Stimulated activated CD4-positive, alpha-beta T cell treated with anti-CD3 and anti-CD28 coated beads, Interleukin-4, amount 100 ng/mL, for 48 hours (primary cell): ENCODE measurements at places on chromosomes 3 and 15.
A peak's percentile ranks its signal among the peaks of the same experiment; 100 is the strongest.

- DNase-seq: no peak
Observed at GRCh38 chr3:111481551-111481950, 60.4 kb upstream of the CD96 start.

DNA sequence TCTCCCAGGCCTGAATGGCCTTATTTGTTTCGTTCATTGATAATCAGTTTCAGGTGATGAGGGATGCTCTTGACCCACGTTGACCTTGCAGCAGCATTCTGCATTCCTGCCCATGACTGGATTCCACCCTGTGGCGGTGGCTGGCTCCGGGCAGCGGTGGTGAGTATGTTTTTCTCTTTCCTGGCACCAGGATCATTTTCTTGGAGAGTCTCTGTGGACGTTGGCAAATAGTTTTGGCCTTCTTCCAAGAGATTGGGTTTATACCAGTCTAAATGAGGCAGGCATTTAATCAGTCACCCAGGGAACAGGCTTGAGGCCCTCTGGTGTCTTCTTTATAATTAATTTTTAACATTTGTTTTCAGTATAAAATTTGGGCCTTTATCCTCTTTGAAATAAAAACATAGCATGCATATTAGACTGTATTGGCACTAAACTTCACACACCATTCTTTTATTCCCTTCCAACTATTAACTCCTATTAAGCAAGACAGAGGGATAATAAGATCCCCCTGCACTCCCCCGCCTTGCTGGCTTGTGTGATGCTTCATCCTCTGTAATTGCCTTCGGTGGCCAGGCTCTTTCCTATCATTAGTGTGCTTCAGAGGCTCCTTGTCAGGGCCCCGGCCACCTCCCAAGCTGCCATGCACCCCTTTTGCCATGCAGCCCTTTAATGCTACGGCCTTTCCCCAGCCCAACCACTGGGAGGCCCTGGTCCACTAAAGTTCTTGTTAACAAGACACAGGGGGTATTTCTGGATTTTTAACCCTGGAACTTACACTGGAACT is 176.2 kb upstream of the TOPAZ1 start:
- no peak for DNase-seq

DNA sequence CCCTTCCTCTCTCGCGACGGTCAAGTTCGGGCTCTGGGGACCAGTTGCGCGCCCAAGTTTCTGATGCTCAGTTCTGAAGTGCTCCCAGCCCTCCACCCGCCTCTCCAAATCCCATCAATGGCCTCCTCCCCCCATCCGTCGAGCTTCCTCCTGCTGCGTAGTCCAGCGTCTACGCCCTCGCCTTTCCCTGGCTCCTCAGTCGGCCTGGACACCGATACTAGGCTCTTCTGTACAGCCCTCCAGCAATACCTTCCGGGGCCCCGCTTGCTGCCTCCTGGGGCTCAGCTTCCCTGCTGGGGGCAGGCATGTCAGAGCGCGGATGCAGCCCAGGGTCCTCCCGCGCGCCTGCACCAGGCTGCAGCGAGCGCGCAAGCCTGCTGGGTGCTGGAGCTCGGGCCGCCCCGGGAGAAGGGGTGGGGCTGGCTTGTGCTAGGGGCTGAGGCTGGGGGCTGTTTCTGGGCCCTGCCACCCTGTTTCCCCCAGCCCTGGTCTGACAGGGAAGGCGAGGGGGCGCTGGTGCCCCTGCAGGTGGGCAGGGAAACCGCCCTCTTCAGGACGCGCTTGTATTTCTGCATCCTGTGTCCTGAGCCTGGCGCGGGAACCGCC is 353.3 kb upstream of the SUCLG2 start:
- DNase-seq: peak; percentile 13

- peak; percentile 4 for DNase-seq
Observed at GRCh38 chr15:83380682-83381081, 66.5 kb upstream of the SH3GL3 start.

DNA sequence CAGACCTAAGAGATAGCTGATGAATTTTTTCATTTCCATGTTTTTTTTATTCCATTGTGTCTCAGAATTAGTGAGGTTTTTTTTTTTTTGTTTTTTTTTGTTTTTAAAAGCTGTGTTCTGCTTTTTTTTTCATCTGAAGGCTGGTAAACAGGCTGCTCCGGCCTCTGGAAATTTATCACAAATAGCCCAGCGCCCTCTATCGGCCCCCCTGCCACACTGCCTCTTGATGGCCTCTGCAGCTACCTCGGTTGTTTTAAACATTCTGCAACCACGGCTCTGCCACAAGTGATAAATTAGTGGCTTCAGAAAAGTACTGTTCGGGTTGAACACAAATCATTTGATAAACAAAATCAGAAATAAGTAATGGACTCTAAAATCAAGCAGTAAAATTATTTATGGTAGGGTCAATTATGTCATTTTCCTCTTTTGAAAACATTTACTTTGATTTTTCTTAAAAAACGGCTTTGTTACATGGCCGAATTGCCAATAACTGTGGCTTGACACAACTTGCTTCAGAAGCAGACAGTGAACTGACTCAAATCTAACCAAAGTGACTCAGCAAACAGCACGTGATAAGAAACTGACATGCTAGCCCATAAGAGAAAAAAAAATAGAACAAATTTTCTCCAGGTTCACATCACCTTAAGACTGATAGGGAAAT is 87.8 kb downstream of the RSL24D1 start:
- DNase-seq: peak; percentile 55

GRCh38 chr3:135133905-135134683 is 339.0 kb downstream of the EPHB1 start:
- DNase-seq: no peak

- no peak for DNase-seq
Observed at GRCh38 chr15:33722005-33722672, 246.2 kb upstream of the CHRM5 start.

DNA sequence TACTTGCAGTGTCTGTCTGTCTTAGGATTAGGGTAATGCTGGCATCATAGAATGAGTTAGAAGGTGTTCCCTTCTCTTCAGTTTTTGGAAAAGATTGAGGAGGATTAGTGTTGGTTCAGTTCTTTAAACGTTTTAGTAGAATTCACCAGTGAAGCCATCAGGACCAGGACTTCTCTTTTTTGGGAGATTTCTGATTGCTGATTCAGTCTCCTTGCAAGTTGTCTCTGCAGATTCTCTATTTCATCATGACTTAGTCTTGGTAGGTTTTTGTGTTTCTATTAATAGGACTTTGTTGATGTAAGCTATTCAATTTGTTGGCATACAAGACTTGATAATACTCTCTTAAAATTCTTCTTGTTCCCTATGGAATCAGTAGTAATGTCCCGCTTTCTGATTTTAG is 48.9 kb downstream of the STT3B start:
- no peak for DNase-seq

DNA sequence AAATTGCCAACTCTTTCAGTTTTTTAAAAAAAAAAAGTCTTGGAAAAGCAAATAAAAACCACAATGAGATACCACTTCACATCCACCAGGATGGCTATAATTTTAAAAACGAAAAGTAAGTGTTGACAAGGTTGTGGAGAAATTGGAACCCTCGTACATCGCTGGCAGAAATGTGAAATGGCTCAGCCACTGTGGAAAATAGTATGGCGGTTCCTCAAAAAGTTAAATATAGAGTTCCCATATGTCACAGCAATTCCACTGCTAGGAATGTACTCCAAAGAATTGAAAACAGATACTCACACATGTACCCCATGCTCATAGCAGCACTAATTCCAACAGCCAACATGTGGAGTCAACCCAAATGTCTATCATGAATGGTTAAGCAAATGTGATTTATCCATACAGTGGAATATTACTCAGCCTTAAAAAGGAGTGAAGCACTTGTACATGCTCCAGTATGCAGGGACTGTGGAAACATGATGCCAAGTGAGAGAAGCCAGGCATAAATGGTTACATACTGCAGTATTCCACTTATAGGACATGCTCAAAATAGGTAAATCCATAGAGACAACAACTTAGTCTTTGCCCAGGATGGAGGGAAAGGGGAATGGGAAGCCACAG is 73.8 kb upstream of the PCSK6 start:
- no peak for DNase-seq

GRCh38 chr3:6612034-6612616 is 248.8 kb upstream of the GRM7 start:
- DNase-seq: no peak

GRCh38 chr15:93424131-93424530 is 335.1 kb upstream of the RGMA start:
- no peak for DNase-seq

GRCh38 chr15:61459785-61460707 is 230.9 kb upstream of the RORA start:
- no peak for DNase-seq

GRCh38 chr3:87004883-87005282 is 13.9 kb upstream of the VGLL3 start:
- DNase-seq: no peak

DNA sequence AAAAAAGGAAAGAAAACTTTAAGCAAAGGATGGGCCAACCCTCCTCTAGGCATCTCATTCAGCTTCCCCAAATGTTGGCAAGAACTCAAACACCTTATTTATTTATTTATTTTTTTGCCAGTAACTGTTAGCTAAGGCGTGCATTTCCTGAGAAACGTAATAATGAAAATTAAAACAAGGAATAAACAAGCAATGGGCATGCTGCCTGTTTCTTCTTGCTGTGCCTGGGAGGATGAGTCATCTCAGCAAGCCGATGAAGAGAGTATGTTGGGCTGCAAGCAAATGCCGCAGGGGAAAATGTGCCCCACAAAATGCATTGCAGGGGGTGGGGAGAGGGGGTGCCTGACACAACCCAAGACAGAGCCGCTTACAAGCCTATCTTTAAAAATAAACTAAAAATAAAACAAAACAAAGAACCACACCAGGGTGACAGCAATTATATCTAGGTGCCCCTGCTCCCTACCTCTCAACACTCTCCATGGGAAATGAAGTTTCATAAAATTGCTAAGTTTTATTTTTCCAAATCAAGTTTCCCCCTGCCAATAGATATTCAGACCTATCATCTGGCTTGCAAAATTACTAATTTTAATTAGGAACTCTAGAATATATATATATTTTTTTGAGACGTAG is 40.3 kb downstream of the EIF4E3 start:
- DNase-seq: no peak

DNA sequence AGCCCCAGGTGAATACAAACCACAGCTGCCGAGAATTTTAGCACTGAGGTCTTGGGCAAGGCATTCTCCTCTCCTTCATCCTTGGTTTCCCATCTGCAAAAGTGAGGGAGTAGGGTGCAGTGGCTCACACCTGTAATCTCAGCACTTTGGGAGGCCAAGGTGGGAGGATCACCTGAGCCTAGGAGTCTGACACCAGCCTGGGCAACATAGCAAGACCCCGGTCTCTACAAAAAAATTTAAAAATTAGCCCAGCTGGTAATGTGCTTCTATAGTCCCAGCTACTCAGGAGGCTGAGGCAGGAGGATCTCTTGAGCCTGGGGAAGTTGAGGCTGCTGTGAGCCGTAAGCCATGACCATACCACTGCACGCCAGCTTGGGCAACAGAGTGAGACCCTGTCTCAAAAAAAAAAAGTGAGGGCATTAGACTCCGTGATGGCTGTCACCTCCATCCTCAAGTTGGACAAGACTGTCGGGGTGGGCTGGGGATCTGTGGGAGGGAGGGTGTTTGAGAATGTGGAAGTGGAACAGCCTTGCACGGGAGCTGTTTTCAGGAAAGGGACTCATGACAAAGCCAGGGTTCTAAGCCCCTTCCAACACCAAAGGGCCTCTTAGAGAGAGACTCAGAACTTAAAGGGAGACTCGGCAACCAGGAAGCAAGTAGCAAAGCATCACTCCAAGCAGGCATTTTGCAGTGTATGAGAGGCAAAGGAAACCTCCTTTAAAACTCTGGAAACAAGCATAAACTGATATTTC is 46.0 kb upstream of the FURIN start:
- DNase-seq: no peak

- DNase-seq: no peak
Observed at GRCh38 chr3:124351430-124352148, 359.7 kb upstream of the ROPN1 start.

DNA sequence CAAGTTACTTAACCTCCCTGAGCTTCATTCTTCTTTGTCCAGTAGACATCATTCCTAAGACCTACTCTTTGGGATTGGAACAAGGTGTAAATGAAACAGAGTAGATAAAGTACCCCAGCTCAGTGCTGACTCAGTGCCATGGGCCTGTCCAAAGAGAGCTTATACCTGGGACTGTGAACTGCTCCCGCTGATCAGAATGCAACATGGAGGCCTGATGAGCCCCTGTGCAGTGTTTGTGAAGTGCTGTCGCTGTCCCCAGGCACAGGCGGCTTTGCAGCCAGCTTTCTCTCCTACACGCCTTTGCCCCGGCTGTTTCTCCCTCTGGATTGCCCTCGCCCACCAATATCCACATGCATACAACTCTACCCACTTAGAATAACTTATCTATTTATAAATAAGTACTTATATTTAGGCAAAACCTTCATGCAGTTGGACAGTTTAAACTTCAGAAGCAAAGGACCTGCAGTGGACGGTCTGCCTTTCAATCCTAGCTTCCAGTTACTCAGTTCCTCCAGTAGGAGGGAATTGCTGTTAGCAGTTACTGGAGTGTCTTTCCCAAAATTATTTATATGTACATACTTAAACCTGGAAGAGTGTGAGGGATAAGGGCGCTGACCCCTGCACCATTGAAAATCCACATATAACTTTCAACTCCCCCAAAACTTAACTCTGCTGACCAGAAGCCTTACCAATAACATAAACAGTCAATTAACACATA is 80.0 kb downstream of the CORO2B start:
- no peak for DNase-seq

- no peak for DNase-seq
Observed at GRCh38 chr3:149251186-149251585, 29.6 kb upstream of the CP start.

- no peak for DNase-seq
Observed at GRCh38 chr15:58518626-58519025, 86.8 kb downstream of the LIPC start.

GRCh38 chr15:65028338-65028737 is 1.1 kb downstream of the MTFMT start:
- DNase-seq: no peak

DNA sequence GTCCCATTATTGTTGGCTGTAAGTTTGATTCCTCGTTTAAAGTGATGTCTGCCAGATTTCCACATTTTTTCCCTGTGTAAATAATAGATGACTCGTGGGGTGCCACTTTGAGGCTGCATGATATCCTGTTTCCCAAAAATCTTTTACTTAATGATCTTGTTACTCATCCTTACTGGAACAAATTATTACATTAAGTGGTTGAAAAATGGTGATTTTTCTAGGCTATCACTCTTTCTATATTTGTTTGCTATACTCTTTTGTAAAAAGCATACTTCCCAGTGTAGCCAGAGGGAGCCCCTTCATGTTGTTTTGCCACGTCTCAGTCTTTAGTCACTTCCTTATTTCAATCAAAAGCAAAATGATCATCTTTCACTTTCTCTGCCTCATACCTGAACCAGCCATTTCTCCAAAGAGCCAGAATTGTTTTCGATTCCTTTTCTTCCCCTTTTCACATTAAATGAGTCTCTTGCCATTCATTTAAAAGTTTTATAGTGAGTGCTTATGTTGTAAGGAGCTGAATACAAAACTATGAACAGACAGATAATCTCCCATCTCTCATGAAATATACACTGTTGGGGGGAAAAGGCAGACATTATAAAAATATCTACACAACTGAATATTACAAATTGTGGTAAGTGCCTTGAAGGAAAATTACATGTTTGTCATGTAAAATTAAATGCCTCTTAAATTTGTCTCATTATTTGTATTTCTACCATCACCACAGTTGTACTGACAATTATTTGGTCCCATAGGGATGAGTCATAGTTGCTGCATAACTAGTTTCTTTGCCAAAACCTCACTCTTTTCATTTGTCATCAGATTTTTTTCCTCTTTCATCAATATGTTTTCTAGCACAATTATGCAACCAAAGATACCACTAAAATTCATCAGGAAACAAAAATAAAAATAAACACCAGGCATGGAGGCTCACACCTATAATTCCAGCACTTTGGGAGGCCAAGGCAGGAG is 41.5 kb downstream of the ADGRG7 start:
- no peak for DNase-seq

- DNase-seq: peak; percentile 61
Observed at GRCh38 chr3:13650210-13651056, 101.5 kb downstream of the FBLN2 start.
